ENCODE measurements at places on chromosomes 3 and 15.

DNA sequence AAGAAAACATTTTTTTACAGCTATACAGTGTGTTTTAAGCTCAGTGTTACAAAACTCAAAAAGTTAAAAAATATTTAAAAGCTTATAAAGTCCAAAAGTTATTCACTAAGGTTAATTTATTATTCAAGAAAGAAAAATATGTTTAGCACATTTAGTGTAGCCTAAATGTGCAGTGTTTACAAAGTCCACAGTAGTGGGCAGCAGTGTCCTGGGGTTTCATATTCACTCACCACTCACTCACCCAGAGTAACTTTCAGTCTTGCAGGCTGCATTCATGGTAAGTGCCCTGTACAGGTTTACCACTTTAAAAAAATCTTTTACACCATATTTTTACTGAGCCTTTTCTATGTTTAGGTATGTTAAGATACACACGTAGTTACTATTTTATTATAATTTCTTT lies 300.2 kb upstream of the TRIM42 start:
- no peak for DNase-seq

DNA sequence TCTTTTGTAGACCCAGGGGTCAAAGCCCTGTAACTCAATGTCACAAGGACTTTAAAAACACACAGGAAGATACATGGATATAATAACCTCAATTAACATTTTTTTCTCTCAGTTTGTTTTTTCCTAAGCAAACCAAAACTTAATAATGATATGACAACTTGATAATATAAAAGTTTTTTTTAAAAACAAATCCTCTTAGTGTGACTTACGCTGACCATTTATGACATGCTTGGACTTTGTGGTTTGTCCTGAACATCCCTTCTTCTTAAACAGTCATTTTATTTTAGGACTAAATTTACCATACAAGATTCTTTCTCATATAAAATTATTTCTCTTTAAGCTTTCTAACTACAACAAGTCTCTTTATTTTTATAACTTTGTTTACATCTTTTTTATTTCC lies 25.4 kb upstream of the FAM3D start:
- DNase-seq, result no peak

DNA sequence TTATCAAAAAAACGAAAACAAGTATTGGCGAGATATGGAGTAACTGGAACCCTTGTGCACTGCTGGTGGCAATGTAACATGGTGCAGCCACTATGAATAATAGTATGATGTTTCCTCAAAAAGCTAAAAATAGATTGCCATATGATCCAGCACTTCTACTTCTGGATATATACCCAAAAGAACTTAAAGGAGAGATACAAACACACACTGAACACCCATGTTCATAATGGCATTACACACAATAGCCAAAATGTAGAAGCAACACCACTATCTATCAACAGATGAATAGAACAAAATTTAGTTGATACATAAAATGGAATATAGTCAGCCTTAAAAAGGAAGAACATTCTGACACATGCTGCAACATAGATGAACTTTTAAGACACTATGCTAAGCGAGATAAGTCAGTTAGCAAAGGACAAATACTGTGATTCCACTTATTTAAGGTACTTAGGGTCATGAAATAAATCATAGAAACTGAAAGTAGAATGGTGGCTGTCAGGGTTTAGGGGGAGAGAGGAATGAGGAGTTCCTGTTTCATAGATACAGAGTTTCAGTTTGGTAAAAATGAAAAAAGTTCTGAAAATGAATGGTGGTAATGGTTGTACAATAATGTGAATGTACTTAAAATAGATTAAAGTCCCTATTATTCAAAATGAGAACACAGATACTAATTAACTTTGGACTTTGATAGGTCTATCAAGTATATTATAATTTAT lies 59.4 kb upstream of the IMPG2 start:
- no peak for DNase-seq

DNA sequence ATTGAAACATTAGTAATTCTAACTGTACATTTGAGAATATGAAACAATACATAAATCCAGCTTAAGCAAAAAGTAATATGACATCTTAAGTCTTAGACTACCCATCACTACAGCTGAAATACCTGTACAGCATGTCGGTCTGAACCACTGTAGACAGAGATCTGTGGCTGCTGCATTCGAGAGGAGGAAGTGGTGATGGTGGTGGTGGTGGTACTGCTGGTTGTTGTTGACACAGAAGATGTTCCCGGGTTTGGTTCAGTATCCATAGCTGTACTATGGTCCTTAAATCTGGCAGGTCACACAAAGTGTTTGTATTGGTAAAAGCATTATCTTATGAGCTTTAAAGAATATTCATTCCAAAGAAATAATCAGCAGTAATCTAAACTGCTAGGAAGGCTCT lies 2.9 kb downstream of the PHC3 start:
- DNase-seq, result no peak

- no peak for DNase-seq
Measured at GRCh38 chr3:120451806-120452205, 1.0 kb upstream of the FSTL1 start.

- DNase-seq, result no peak
Measured at GRCh38 chr3:187810021-187810446, 64.8 kb upstream of the BCL6 start.

- DNase-seq, result no peak
Measured at GRCh38 chr15:37824717-37825382, 109.6 kb upstream of the TMCO5A start.

DNA sequence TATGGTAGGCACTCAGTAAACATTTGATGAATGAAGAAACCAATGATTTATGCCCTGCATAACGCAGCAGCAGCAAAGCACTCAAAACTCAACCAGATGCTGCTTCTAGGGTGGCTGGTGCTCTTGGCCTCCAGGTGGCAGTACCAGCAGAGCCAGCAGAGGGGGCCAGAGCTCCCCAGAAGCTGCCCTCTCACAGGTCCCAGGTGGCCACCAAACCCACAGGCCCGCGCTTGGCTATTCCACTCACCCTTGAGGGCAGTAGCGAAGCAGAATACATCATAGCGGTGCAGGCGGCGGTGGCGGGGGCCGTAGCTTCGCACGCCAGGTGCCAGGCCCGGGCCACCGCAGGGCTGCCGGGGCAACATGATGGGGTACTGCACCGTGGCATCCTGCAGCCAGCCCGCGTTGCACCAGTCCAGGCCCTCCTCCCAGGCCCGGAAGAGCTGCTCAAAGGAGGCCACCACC lies 16.6 kb downstream of the HAPLN3 start:
- DNase-seq, result no peak

- DNase-seq, result no peak
Measured at GRCh38 chr3:106183762-106184391, 315.1 kb upstream of the CBLB start.

- no peak for DNase-seq
Measured at GRCh38 chr15:36469311-36469966, 110.0 kb upstream of the CDIN1 start.

DNA sequence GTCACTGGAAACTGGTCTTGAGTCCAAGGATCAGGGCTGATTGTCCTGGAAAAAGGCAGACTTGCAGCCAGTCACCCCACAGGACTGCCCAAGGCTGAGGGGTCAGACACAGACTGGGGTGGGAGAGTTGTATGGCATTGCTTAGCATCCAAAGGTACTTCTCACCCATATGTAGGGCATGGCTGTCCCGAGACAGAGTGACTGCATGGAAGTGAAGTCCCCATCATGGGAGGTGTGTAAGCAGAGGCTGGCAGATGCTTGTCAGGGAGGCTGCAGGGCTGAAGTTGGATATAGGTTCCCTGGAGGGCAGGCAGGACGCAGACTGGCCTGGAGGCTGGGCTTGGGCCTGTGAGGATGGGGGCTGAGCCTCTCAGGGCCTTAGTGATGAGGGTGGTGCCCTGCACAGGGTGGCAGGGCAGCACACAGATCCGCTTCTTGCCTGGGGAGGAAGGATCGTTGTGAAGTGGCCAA lies 31.1 kb downstream of the PSTPIP1 start:
- no peak for DNase-seq

- no peak for DNase-seq
Measured at GRCh38 chr15:51576286-51576850, 46.2 kb downstream of the DMXL2 start.
